ENCODE measurements at places on chromosomes 3 and 15. TPM values are rescaled to one million over a fixed set of nuclear protein-coding genes. Genes with fewer than 3 reads are reported as not detected.

DNA sequence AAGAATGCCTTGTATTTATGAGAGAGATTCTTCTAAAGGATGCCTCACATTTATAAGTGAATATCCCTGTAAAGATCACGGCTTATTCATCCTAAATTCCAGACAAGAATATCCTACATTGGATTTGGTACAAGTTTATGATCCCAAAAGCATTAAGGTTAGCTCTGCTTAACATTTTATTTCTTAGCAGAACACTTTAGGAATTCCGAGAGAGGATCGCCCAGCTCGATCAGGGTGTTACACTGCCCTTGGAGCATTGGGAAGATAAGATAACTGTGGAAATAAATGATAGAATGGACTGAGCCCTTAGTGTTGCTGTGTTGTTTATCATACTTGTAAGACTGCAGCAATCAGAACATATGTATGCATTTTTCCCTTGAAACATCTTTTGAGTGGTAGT is 223.0 kb upstream of the CDIN1 start:
- DNase-seq, result no peak

DNA sequence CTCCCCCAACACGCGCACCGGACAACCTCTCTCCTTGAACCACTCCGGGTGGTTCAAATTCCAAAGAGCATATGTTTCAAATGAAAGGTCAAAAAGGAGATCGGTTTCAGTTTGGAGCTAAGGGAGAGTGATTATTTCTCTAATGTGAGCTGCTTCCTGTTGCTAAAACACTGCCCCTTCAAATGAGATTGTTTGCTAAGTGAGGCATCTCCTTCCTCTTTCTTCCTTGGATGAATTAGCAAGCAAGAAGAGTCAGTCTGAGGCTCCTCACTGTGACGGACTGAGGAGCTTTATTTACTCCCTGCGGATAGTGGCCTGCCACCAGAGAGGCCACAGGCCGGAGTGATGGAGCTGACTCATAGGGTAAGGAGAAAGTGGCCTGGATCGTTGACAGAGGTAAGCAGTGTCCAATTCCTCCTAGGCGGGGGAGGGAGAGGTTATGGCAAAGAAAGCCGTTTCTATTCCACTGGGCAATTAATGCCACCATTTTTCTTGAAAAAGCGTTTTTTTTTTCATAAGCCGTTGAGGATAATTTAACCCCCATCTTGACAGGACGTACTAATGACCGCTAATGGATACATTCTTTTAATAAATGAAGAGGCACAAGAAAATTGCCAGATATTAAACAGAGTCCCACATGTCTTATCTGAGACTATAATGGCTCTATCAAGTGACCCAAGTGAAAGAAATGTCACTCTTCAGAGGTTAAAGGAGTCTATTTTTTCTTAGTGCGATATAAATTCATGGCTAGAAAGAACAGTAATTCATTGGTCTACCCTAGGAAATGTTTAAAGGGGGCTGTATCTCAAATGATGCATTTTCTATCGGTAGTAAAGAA is 167.0 kb upstream of the ANKRD28 start:
- peak; percentile 39 for DNase-seq

DNA sequence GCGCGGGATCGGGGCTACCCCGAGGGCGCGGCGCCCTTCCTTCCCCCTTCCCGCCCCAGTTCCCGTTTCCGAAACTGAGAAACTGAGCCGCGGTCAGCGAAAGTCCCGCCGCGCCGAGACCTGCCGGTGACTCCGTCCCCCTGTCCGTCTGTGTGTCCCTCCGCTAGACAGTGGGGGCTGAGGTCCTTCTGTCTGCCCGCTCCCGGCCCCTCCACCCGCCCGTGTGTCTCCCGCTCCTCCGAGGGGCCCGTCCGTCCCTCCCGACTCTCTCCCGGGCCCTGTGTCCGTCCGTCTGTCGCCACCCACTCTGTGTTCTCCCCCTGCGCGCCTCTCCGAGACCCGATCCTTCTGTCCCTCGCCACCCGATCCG is 426 bp downstream of the PRKCD start:
- DNase-seq, result no peak

GRCh38 chr3:153349108-153349499 is 187.1 kb downstream of the RAP2B start:
- no peak for DNase-seq

DNA sequence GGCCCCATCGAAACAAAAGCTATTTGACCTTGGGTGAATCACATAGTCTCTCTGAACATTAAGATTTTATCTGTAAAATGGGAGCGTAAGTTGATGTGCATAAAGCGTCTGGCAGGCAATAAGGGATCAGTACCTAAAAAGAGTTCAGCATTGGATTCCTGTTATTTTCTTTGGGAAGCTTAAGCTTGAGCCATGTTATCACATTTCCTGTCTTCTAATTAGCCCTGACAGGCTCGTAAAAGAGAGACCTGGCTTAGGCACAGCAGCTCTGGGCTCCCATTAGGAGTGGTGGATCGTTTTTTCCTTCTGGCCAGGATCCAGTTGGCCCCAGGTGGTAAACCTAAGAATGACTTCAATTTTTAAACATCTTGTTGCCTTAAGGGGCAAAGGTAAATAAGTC is 26.0 kb upstream of the CA12 start:
- no peak for DNase-seq

- DNase-seq, result peak; percentile 70
Observed at GRCh38 chr15:79283252-79284048, 928 bp downstream of the ANKRD34C start.

- DNase-seq, result no peak
Observed at GRCh38 chr15:35624881-35625280, 78.9 kb upstream of the DPH6 start.

GRCh38 chr15:90338532-90338931 is 13.6 kb upstream of the ZNF774 start:
- DNase-seq, result no peak

GRCh38 chr3:41186297-41186696 is 13.0 kb upstream of the CTNNB1 start:
- no peak for DNase-seq

DNA sequence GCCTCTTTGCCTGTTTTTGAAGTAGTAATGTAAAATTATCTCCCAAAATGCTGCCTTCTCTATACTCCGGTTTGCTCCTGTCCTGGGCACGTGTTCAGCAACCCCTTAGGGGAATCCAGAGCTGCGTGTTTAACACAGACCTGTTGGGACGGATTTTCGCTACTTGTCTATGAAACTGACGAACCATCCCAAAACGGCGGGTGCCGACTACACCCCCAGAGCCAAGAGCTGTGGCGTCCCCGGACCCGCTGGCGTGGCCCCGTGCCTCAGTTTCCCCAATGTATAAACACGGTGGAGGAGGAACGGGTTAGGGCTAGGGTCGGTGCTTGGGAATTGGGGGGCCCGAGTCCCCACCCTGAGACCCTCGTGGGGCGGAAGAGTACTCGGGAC is 473 bp downstream of the FHIT start:
- DNase-seq, result peak; percentile 39

DNA sequence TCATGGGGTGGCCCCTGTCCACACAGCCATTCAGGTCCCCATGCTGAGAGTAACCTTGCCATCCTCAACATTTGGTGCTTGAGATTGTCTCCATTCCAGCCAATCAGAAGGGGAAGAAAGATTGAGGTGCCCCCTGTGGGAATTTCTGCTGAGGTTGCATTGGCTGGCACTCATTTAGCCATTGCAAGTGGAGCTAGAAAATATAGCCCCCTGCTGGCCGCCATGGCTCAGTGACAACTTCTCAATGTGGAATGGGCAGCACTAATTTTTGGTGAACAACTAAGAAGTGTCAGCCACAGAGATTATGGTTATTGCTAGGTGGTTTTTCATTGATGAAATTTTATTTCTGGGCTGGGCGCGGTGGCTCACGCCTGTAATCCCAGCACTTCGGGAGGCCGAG is 22.0 kb downstream of the COL6A6 start:
- peak; percentile 1 for DNase-seq

GRCh38 chr15:39887832-39888231 is 32.2 kb downstream of the GPR176 start:
- peak; percentile 43 for DNase-seq

GRCh38 chr15:91031796-91032195 is 9.4 kb upstream of the VPS33B start:
- DNase-seq, result no peak

- DNase-seq, result no peak
Observed at GRCh38 chr3:11982341-11982941, 21.7 kb upstream of the SYN2 start.

- DNase-seq, result peak; percentile 48
Observed at GRCh38 chr3:177055605-177056571, 141.4 kb downstream of the TBL1XR1 start.

GRCh38 chr15:33095641-33096040 is 98.9 kb downstream of the FMN1 start:
- DNase-seq, result no peak

DNA sequence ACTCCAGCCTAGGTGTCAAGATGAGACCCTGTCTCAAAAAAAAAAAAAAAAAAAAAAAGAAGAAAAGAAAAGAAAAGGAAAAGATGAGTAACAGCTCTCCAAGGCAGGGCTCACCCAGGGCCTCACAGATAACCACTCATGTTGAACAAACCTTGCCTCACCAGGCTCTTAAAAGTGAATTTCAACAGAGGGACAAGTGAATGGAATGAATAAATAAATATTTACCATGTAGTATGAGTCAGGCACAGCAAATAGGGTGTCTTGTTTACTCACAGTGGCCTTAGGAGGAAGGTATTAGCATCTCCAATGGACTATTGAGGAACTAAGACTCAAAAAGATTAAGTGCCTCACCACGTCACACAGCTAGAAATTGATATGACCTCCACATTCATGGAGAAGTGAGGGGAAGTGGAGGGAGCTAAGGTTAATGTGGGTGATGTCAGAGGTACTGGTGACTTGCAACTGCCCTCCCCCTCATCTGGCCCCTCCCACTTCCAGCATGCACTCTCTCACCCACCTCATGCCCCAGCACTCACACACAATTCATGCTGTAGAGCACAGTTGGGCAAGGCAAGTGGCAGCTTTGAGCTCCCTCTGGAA is 255.5 kb downstream of the UACA start:
- no peak for DNase-seq

DNA sequence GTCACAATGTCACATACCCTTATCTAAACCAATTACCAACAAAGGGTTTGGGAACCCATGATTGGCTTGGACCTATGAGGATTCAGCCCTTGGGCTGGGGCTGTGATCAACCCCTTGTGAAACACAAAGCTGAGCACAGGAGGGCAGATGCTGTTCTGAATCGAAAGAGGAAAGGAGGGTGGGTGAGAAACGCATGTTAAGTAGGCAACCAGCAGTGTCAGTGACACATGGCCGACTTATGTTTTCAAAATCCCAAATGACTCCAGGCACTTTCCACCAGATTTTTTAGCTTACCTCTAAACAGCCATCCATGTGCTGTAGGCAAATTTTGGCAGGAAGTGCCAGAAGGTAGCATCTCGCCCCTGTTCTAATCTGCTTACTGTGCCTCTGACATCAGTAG is 34.1 kb upstream of the KLHL25 start:
- DNase-seq, result peak; percentile 16

- peak; percentile 95 for DNase-seq
Observed at GRCh38 chr3:124101643-124102042, 109.7 kb upstream of the ROPN1 start.

- DNase-seq, result no peak
Observed at GRCh38 chr3:28624084-28624483, 275.5 kb upstream of the AZI2 start.

DNA sequence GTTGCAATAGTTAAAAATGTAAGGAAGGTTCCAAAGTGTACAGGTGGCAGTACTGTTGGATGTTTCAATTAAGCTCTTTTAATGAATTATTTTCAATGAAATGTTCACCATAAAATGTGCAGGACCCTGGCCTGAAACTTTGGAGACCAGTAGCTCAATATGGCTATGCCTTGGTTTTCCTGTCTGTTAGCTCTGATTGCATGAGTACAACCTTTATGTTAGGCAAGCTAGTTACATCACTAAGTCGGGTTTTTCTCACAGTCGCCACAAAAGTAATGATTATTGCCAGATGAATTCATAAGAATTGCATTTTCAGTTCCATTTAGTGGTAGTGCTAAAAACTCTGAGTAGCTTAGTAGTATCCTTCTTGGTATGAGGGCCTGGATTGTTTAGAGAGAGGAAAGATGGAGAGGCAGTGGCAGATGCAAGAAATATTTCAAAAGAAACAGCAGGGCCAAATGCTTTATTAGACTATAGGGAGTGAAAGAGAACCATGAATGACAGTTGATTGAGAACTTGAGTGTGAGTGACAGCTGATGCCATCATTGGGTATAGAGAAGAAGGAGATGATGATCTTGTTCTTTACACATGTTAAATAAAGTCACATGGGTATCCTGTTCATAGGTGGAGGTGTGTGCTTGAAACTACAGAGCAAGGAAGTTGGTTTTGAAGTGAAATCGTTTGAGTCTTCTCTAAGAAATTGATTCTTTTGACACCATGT is 109.5 kb downstream of the AKAP13 start:
- no peak for DNase-seq

DNA sequence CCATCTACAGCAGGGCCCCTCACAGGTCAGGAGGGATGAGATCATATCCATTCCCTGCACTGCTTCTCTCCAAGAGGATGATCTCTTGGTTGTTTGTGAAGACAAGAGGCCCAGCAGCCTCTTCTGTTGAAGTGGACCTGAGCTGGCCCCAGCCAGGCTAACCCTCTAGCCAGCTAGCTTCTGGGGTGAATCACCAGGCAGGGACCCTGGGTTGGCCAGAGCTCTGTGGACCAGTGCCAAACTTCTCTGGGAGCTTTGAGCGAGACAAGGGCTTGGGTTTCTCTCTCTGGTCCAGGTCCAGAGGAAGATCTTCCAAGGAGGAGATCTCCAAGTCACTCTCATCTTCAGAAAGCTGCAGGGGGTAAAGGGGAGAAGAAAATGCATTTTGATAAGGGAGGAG is 52.7 kb downstream of the CLDN18 start:
- DNase-seq, result no peak

DNA sequence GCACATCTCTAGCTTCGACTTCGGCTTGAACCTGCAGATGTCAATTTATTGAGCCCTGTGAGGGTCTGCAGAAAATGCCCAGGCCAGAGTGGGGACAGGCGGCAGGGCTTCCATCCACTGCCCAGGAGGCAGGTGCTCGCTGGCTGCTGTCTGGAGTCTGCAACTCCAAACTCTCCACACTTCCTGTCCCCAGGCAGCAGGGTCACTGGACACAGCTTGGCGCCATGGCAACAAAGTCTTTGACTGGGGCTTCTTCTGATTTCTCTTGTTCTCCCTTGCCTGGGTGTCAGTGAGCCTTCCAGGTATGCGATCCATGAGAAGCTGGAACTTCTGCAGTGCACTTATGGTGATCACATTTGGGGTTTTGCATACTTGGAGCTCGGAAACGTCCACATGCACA is 33.5 kb downstream of the SV2B start:
- no peak for DNase-seq

- no peak for DNase-seq
Observed at GRCh38 chr15:73344056-73344455, 24.7 kb downstream of the HCN4 start.

The GAP43 gene
- not detected for total RNA-seq

The SERINC4 gene
- not detected for total RNA-seq

The DNAJB11 gene
- total RNA-seq, result 78.6 TPM

The ADPRH gene
- not detected for total RNA-seq

The ANKUB1 gene
- total RNA-seq, result not detected

The NPAP1 gene
- total RNA-seq, result not detected

The NISCH gene
- total RNA-seq, result 28.9 TPM

The PRSS50 gene
- total RNA-seq, result not detected

The FBXL2 gene
- total RNA-seq, result 23.2 TPM

The ZKSCAN7 gene
- total RNA-seq, result 3.2 TPM

The PIAS1 gene
- 44.8 TPM for total RNA-seq

The NTRK3 gene
- total RNA-seq, result 2.5 TPM

The RNF168 gene
- 13.6 TPM for total RNA-seq

The TRH gene
- not detected for total RNA-seq

The LAMB2 gene
- 175 TPM for total RNA-seq
